ENCODE measurements at places on chromosomes 5 and 9.
A peak's percentile ranks its signal among the peaks of the same experiment; 100 is the strongest.

GRCh38 chr9:131965103-131965502, 114.6 kb downstream of the MED27 start:
- DNase-seq = no peak

DNA sequence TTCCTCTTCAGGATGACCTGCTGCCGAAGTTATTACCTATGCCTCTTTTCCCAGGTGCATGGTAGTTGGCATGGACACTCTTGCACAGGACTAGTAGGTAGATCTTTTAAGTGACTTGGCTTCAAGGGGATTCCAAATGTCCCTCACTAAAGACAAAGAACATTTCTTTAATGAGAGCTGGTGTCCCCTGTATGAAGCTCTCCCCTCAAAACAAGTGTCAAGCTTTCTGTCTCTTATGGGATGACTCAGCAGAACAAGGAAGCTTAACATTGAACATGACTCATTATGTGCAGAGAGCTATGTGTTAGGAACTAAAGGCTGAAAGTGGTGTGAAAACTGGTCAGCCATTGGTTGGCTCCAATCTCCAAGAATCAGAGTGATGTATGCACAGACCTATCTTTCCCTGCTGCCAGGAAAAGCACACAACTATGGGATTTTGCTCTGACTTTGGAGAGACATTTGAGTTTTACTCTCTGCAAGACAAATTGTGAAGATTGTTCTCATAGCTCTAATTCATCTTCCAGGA, 120.5 kb downstream of the PRDM6 start:
- DNase-seq = no peak

GRCh38 chr5:15371184-15371583, 128.8 kb upstream of the FBXL7 start:
- no peak for DNase-seq

- DNase-seq = no peak
Observed at GRCh38 chr9:124282442-124283227, 24.9 kb downstream of the NEK6 start.

- DNase-seq = peak; percentile 70
Observed at GRCh38 chr9:89597711-89598362, 7.0 kb upstream of the GADD45G start.

GRCh38 chr9:135907006-135907430, 328 bp downstream of the CAMSAP1 start:
- DNase-seq = no peak

DNA sequence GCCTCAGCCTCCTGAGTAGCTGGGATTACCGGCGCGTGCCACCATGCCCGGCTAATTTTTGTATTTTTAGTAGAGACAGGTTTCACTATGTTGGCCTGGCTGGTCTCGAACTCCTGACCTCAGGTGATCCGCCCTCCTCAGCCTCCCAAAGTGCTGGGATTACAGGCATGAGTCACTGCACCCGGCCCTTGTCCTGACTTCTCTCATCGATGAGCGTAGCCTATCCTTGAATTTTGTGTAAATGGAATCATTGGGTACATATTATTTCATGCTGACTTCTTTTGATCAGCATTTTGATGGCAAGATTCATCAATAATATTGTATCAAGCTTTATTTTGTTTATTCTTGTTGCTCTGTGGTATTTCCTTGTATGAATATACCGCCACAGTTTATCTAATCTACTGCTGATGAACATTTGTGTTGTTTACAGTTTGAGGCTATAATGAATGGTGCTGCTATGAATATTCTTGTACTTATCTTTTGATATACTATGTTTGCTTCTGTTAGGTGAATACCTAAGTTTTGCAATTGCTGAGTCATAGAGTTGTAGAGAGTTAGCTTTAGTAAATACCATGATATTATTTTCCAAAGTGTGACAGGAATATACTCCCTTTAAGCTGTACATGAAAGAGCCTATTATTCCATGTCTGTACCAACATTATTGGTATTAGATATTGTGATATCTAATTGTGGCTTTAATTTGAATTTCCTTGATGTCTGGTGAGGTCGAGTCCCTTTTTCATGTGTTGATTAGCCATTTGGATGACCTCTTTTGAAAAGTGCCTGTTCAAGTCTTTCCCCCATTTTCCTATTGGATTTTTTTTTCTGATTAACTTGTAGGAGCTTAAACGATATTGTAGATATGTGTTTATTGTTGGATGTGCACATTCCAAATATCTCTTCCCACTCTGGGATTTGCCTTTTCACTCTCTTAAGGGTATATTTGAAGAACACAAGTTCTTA, 107.5 kb downstream of the RGS3 start:
- no peak for DNase-seq

- DNase-seq = peak; percentile 20
Observed at GRCh38 chr9:116112236-116112635, 41.4 kb upstream of the PAPPA start.

GRCh38 chr5:180647465-180647864, 1.9 kb downstream of the FLT4 start:
- no peak for DNase-seq

DNA sequence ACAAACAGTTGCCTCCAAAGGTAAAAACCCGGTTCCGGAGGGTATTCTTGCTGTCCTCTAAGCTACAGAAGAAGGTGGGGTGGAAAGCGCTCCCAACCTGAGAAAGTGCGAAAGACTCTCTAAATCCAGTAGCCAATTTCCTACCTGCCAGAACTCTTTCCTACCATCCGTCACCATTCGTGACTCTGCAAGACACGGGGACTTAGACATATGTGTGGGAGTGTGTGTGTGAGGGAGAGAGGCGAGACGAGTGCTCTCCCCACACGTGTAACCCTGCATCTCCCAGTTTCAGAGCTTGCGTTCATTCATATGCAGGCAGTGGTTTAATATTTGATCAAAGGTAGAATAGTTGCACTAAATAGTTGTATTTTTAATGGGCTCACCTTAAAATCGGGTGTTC, 473 bp upstream of the GABRA1 start:
- DNase-seq = no peak

- DNase-seq = no peak
Observed at GRCh38 chr5:110900829-110901228, 162.0 kb downstream of the SLC25A46 start.

- DNase-seq = no peak
Observed at GRCh38 chr9:89079391-89079790, 88.1 kb downstream of the S1PR3 start.

DNA sequence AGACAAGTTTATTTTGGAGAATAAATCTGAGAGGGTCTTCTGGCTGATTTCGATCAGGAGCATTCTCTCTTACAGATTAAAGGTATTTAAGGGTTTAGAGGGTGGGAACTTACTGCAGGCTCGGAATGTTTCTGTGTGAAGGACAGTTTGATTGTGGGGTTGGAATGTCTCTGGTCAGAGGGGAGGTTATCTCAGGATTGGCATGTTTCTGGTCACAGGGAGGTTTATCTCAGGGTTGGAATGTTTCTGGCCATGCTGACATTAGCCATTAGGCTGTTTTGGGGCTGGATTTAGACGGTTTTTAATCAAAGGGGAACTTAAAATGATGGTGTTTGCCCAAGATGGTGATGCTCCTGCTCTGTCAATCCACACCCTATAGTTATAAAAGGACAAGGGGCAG, 95.2 kb downstream of the SLCO4C1 start:
- no peak for DNase-seq

GRCh38 chr5:34538026-34538672, 118.0 kb upstream of the RAI14 start:
- no peak for DNase-seq

Measured in NCI-H1694 (cell line).